ENCODE measurements at places on chromosomes 1 and 21. TPM values are rescaled to one million over a fixed set of nuclear protein-coding genes. Genes with fewer than 3 reads are reported as not detected.

DNA sequence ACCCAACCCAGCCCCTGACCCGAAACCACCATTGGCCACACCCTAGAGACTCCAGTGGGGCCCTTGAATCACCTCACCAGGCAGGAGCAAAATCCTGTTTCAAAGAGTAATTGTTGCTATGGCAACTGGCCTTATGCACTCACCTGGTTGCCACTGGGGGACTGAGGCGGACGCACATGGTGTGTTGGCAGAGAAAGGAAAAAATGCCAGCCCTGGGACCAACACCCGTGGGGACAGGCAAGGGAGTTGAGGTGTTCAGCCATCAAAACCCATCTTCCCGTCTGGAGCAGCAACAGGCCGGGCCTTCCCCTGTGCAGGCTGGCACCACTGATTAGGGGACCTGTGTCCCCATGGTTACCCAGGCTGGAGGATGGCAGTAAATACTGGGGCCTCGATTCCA, 395.8 kb upstream of the VAMP3 start:
- no peak overlapping the region for H3K4me3 ChIP-seq
- no peaks in the 10 kb centered on the region for H3K27me3 ChIP-seq
- no peak overlapping the region for H3K27ac ChIP-seq
- no peak for DNase-seq

GRCh38 chr1:112699425-112700144, 7.3 kb downstream of the RHOC start:
- peaks cover 27% of the 10 kb centered on the region for H3K4me1 ChIP-seq
- no peak for DNase-seq
- H3K27ac ChIP-seq, result peak overlapping the region; percentile 94

PWP2 gene
- total RNA-seq, result 3.9 TPM

DNA sequence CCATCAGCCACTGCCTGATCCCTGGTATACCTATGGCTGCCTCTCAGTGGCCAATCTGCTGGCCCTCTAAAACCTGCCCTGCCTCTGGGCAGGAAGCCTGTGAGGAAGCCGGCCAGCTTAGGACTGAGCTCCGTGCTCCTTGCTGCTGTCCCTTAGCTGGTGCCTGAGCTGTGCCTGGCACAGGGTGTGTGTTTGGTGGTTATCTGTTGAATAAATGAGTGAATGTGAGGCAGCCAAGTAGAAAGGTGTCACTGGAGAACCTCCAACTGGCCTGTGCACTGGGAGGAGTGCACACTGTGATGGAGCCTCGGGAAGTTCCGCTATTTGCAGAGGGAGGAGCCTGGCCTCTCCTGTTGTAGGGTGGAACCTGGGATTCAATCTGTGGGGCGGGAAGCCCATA, 63.4 kb upstream of the STUM start:
- no peaks in the 10 kb centered on the region for H3K27me3 ChIP-seq
- H3K4me3 ChIP-seq, result no peak overlapping the region
- DNase-seq, result no peak
- H3K27ac ChIP-seq, result no peak overlapping the region
- H3K36me3 ChIP-seq, result no peaks in the 10 kb centered on the region
- H3K4me1 ChIP-seq, result no peaks in the 10 kb centered on the region

GLIS1 gene
- total RNA-seq, result not detected

DNA sequence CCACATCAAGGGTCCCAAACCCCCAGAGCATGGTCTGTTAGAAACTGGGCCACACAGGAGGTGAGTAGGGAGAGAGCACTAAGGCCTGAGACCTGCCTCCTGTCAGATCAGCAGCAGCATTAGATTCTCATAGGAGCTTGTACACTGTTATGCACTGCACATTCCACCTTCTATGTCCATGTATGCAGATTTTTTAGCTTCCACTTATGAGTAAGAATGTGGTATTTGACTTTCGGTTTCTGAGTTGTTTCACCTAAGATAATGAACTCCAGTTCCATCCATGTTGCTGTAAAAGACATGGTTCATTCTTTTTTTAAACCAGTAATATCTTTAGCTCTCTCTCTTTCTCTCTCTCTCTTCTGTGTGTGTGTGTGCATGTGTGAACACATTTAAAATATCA, 663 bp upstream of the GBP6 start:
- peaks cover 16% of the 10 kb centered on the region for H3K4me1 ChIP-seq
- H3K27ac ChIP-seq, result no peak overlapping the region
- no peak overlapping the region for H3K4me3 ChIP-seq
- H3K36me3 ChIP-seq, result no peaks in the 10 kb centered on the region
- no peaks in the 10 kb centered on the region for H3K27me3 ChIP-seq
- DNase-seq, result no peak
